ENCODE measurements at places on chromosomes 6 and 20.

GRCh38 chr20:1377341-1377871 lies 15.4 kb downstream of the FKBP1A start:
- DNase-seq, result no peak

DNA sequence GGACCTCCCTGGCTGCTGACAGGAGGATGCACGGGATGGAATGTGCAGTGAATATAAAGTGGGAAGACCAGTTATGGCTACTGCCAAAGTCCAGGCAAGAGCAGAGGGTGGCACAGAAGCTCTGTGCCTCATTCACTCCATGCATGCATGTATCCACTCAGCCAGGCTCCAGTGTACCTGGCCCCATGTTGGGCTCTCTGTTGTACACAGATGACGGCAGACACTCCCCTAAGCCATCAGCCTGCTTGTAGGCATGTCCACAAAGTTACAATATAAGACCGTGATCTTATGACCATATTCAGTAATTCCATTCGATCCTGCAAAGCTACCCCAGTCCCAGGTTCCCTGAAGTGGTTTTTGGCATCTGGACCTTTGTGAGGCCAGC lies 116.8 kb downstream of the PREX1 start:
- DNase-seq, result no peak

- DNase-seq, result no peak
These were observed 50.4 kb downstream of the MCM8 start for GRCh38 chr20:6000871-6001270.

DNA sequence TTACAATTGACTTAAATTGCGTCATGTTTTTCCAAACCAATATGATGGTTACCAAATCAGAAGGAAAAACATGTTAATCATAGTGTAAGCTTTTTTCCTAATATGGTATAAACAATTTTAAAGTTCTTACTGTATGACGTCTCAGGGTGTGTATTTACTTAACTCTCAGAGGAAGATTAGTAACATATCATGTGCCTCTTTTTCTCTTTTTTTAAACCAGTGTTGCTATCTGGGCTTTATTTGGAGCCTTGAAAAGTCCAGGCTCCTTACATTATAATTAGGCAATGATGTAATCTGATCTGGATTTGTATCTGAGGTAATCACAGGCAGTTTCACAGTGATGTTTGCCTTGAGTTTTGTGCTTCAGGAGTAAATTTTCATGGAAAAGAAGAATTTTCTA lies 20.4 kb upstream of the RAB23 start:
- DNase-seq, result no peak

GRCh38 chr6:105804000-105804399 lies 282.1 kb upstream of the PRDM1 start:
- no peak for DNase-seq

- no peak for DNase-seq
These were observed 17.1 kb upstream of the EFHC1 start for GRCh38 chr6:52403086-52403485.

DNA sequence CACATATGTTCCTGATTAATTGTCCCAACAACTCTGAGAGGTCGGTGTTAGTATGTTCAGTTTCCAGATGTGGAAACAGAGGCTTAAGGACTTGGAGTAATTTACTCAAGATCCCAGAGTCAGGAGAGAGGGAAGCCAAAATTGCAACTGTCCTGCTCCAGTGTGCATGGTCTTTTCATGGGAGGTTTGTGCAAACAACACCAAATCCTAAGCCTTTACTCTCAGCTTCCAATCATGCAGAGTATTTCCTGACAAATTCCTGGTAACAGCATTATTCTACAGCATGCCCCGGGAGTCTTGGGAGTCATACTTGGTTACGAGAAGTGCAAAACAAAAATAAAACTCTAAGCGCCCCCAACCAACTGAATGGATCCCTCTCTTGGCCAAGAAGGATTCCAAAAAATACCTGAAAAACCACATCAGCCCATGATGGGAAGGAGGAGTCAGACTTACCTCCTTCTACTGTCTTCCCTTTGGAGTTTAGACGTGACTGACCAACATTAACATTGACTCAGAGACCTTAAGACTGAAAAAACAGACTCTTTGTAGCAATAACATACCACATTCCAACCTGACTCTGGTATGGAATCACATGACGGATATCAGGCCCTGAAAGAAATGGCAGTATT lies 30.8 kb upstream of the PPP1R3G start:
- DNase-seq, result no peak

- no peak for DNase-seq
These were observed 88.6 kb upstream of the TMEM181 start for GRCh38 chr6:158471339-158471738.

GRCh38 chr6:37882724-37883413 lies 63.3 kb downstream of the ZFAND3 start:
- DNase-seq, result no peak

GRCh38 chr20:35490736-35491181 lies 35.4 kb downstream of the CEP250 start:
- DNase-seq, result peak; percentile 59

- DNase-seq, result no peak
These were observed 46.9 kb downstream of the LYRM4 start for GRCh38 chr6:5213836-5214235.

- DNase-seq, result no peak
These were observed 104.7 kb downstream of the LRRC1 start for GRCh38 chr6:53899512-53899911.

- no peak for DNase-seq
These were observed 164.5 kb downstream of the UNC5CL start for GRCh38 chr6:40874495-40874894.

GRCh38 chr6:42013134-42013516 lies 37.2 kb upstream of the TAF8 start:
- DNase-seq, result no peak

GRCh38 chr6:118511930-118512715 lies 36.0 kb upstream of the PLN start:
- DNase-seq, result no peak

DNA sequence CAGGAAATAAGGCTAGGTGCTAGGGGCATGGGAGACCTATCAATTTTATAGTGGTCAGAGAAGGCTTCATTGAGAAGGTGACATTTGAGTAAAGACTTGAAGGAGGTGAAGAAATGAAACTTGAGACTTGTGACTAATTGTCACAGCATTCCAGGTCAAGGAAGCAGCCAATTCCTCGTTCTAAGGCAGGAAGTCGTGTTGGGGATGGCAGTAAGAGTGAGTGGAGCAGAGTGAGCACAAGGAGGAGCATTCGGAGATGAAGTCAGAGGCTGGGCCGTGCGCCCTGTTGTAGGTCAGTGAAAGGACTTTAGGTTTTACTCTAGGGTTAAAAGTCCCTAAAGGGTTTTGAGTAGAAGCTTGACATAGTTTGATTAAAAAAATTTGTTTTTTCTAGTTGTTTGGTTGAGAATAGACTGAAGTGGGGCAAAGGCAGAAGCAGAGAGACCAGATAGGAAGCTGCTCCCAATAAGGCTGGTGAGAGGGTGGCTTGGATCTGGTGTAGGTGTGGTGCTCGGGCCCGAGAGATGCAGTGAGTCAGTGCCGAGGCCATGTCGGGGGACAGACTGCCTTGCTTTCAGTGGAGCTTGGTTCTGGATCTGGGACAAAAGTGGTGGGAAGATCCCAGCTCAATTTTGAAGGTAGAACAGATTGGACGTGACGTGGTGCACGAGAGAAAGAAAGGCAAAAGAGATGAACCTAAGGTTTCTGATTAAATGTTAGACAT lies 2.6 kb upstream of the RSPH3 start:
- DNase-seq, result no peak

DNA sequence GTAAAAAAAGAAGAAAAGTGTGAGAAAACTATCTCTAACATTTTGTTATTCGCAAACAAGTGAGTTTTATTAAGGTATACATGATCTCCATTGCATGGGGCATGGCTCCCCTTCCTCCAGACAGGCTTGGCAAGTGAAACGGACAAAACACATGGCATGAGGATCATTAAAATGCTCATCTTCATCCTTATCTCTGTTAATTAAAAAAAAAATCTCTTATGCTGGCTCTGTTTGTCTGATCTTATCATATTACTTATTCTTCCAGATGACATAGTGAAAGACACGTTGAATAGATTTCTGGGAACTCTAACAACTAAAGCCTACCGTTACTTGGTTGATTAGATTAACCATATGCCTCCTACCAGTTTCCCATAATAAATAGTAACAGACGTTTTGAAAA lies 89.4 kb downstream of the CLVS2 start:
- no peak for DNase-seq

- no peak for DNase-seq
These were observed 180.9 kb downstream of the KIF16B start for GRCh38 chr20:16392346-16392745.

DNA sequence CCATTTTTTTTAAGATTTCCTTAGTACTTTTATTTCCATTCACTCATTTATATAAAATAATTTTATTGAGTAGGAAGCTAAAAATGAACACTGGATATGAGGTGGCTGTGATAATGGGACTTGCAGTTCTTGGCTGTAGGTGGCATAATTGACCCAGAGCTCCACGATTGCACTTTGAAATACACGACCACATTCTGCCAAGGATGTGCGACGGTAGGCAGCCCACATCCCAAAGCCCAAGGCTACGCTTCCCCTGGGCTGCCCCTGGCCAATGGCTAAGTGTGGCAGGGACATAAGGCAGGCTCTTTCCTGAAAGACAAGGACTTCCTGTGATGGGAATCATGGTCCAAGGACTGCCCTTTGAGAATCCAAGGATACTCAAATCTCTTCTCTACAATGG lies 43.7 kb upstream of the ADTRP start:
- no peak for DNase-seq

DNA sequence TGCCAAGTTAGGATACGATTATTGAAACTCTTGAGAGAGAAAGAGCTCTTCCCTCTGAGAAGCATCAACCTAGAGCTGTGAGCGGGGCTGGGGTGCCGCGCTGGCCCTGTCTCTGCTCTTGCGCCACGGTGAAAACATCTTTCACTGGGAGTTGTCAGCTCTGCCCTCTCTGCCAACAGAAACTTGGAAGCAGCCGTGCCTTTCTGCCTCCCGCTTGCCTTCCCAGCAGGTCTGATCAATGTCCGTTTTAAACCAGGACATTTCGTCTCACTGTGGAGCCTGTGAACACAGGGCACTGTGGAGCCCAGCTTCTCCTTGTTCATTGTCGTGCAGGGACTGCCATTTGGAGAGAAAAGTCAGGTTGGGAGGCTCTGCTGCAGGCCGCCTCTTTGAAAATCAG lies 249.2 kb upstream of the PMEPA1 start:
- DNase-seq, result no peak

- no peak for DNase-seq
These were observed 48.2 kb downstream of the DCBLD1 start for GRCh38 chr6:117530467-117531242.

GRCh38 chr6:32843331-32843978 lies 392 bp downstream of the PSMB8 start:
- no peak for DNase-seq

DNA sequence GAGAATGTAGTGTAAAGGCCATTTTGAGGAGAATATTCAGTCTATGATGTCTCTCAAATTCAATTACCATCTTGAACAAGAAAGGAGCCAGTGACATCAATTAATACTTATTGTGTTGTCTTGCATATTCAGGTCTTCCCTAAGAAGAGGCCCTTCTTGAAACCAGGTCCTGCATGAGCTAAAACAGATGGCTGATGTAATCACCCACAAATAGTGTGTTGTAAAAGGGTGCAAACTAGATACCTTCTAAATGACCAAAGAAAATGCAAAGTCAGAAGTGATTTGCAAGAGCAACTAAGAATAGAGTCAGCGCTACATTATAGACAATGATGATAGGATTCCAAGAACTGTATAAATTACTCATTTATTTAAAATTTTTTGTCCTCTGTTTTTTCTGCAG lies 97.0 kb downstream of the BTBD3 start:
- DNase-seq, result no peak

- no peak for DNase-seq
These were observed 355.0 kb downstream of the CDH26 start for GRCh38 chr20:60313191-60313590.

DNA sequence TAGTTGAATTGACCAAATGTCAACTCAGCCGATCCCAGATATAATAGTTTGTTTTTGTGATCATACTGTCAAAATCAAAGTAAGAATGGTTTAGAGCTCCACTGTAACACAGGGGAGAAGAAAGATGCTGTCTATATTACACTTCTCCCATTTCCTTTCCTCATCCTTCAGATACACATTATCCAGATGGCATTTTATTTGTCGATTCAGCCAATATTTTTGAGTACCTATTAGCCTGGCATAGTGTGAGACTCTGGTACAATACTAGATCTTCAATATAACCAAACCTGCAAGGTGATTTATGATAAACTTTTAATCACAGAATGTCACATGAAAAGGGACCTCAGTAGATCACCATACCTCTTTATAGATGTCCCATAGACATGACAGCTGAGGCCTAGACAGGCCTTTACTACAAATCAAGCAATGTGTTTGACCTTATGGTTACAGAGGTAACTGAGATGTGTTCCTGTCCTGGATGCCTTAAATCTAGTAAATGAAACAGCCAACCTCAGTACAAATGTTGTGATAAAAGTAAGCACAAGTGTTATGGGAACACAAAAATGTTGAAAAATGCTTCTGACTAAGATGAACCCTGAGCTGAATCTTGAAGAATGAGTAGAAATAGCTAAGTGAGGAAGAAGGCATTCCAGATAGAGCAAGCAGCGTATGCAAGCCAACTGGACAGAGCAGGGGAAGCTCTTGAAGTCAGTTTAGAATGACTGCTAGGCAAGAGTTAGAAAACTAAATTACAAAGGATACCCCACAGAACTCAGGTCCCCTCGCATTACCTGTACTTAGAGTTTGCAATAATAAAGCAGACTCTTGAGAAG lies 1.9 kb downstream of the FBXO9 start:
- no peak for DNase-seq

DNA sequence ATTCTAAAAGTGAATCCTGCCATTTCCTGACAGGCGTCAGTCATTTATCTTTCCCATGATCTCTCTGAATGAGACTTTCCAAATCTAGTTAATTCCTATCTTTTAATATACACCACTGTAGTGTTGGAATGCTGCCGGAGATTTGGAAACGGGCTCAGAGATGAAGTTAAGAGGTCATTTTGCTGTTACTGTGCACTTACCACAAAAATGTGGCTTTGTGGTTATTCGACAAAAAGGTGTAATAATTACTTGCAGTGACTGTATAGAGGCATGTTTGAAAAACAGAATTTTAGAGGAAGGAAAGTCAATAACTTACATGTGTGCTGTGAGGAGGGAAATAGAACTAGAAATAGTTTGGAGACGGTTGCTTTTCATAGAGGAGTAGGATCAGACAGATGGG lies 460.2 kb upstream of the BTBD3 start:
- DNase-seq, result no peak

GRCh38 chr20:59149678-59150504 lies 13.7 kb upstream of the ZNF831 start:
- DNase-seq, result no peak

GRCh38 chr20:8223091-8223870 lies 91.2 kb downstream of the PLCB1 start:
- DNase-seq, result no peak

Data from GM12892 (cell line).